Activated T-helper 1 cell treated with anti-CD3 and anti-CD28 coated beads, Interleukin-2, amount 50 U/mL, for 16 hours (primary cell): ENCODE measurements at places on chromosomes 4 and X.

- no peak for DNase-seq
Observed at GRCh38 chr4:186307916-186308315, 41.9 kb downstream of the F11 start.

GRCh38 chr4:24890561-24891126, 22.2 kb downstream of the CCDC149 start:
- DNase-seq: no peak

GRCh38 chr4:76611616-76612207, 176.7 kb downstream of the SHROOM3 start:
- no peak for DNase-seq

DNA sequence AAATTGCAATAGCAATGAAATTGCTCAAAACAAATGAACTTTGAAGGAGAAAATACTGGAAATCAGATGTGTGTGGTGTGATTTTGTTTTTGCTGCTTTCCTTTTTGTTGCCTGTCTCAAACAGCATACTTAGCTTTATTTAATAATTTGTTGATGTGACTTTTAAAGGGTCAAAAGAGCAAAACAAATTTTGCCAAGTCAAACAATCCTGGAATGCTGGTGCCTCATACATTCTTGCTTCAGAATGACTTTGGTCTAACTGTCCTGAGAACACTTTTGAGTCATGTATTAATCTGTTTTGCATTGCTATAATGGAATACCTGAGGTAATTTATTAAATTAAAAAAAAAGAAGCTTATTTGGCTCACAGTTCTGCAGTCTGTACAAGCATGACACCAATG, 3.4 kb downstream of the PF4V1 start:
- no peak for DNase-seq

- DNase-seq: no peak
Observed at GRCh38 chr4:109390115-109390768, 43.4 kb upstream of the SEC24B start.
